ENCODE measurements at places on chromosomes 2 and 18.

GRCh38 chr2:126828051-126828450, 70.6 kb upstream of the TEX51 start:
- no peak for DNase-seq

DNA sequence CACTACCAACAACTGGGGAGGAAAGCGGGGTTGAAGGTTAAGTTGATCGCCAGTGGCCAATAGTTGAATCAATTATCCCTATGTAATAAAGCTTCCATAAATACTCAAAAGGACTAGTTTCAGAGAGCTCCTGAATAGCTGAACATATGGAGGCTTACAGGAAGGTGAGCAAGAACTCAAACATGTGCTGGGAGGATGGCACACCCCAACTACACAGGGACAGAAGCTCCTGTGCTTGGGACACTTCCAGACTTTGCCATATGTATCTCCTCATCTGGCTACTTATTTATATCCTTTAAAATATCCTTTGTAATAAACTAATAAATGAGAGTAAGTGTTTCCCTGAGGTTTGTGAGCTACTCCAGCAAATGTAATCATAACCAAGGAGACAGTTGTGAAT, 115.7 kb downstream of the HNMT start:
- no peak for DNase-seq

DNA sequence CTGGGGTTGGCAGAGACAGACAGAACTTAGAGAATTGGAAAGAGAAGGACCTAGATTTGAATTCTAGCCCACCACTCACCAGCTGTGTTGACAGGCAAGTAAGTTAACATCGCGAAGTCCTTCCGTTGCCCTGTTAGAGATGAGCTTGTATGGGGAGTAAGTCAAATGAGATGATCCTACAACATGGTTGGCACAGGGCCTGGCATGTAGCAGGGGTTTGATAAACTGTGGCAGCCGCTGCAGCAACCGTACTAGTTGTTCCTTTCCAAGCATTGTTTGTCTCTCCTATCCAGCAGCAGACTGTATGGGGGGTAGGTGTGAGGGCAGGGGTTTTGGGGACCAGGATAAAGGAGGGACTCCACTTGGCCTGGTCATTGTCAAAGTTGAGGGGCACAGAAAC, 16.0 kb downstream of the TET3 start:
- no peak for DNase-seq

- DNase-seq, result no peak
Observed at GRCh38 chr2:866887-867286, 83.8 kb upstream of the SNTG2 start.

DNA sequence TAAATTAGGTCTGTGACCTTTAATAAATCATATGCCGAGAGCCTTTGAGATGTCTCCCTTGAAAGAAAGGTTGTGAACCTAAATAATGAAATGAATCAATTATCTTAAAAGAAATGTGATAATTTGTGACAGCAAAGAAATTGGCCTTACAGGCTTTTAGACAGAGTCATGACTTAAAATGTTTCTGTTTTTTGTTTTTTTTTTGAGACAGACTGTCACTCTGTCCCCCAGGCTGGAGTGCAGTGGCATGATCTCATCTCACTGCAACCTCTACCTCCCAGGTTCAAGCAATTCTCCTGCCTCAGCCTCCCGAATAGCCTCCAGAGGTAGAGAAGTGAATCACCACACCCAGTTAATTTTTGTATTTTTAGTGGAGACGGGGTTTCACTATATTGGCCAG, 898.0 kb downstream of the CNTNAP5 start:
- DNase-seq, result no peak

- no peak for DNase-seq
Observed at GRCh38 chr2:137051778-137052398, 286.5 kb downstream of the THSD7B start.
